ENCODE measurements at places on chromosomes 12 and 14.

- DNase-seq = no peak
These were observed 1.3 kb upstream of the TAS2R14 start for GRCh38 chr12:10940389-10940788.

DNA sequence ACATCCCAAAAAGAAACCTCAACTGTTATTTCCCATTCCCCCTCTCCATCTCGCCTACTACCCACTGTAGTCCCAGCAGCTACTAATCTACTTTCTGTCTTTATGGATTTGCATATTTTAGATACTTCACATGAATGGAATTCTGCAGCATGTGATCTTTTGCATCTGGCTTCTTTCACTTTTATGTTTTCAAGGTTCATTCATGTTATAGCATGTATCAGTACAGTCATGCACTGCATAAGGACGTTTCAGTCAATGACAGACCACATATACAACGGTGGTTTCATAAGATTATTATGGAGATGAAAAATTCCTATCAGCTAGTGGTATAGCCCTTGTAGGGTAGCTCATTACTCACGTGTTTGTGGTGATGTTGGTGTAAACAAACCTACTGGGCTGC lies 24.5 kb downstream of the PCNX4 start:
- DNase-seq = no peak

DNA sequence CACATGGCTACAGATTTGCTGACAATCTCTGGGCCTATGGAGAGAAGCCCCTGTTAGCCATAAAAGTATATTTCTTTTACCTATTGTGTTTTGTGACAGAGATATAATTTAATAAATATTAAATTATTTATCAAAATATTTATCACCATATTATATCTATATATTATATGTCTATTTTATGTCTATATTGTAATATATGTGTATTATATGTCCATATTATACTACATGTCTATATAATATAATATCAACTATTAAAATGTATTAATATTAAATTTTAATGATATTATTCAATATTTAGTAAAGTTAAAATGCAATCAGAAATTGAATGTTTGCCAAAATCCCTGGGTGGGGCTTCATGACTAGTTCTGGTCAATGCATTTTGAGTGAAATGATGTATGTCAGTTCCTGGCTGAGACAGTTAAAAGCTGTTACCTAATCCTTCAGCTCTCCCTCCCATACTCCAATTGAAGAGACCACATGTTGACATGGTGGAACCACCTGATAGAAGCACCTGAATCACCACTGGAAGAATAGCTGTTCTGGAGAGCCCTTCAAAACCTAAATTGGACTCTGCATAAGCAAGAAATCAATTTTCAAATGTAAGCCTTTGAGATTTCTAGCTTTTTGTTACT lies 357.3 kb upstream of the DDHD1 start:
- no peak for DNase-seq

DNA sequence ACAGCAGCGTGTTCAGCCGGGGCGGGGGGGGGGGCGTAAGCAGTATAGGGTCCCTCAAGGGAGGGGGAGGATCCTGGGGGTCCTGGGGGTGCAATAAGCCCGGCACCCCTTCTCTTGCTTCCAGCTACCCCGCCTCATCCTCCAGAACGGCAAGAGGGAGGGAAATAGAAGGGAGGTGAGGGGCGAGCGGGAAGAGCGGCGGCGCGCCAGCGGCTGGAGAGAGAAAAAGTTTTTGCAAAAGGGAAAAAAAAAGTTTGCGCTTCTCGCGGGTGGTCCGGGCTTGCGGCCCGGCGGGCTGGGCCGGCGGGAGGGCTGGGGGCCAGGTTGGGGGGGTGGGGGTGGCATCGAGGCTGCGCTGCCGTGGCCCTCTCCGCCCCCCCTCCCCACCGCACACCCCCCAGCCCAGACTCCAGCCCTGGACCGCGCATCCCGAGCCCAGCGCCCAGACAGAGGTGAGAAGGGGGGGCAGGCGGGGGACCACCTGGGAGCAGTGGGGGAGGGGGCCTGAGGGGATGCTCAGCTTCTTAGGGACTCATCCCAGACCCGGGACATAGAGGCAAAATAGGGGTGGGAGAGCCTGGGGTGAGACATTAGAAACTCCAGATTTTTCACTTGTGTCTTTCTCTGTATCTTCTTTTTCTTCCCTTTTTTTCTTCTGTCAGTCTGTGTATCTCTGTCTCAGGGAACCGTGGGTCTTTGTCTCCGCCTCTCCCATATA lies at the start of gene GLI1:
Gene GLI1, plus strand, starts transcription at position 36 of the 718 bp plus-strand sequence. CDS start 3,907 bp downstream, outside the sequence.
- DNase-seq = no peak

- DNase-seq = no peak
These were observed 185.3 kb downstream of the TSPAN9 start for GRCh38 chr12:3262470-3262869.

GRCh38 chr12:77372026-77372425 lies 306.7 kb upstream of the E2F7 start:
- DNase-seq = no peak

GRCh38 chr12:109926488-109927210 lies 26.6 kb downstream of the TCHP start:
- DNase-seq = no peak

GRCh38 chr14:22218728-22219127 lies 370.3 kb downstream of the DAD1 start:
- DNase-seq = no peak

DNA sequence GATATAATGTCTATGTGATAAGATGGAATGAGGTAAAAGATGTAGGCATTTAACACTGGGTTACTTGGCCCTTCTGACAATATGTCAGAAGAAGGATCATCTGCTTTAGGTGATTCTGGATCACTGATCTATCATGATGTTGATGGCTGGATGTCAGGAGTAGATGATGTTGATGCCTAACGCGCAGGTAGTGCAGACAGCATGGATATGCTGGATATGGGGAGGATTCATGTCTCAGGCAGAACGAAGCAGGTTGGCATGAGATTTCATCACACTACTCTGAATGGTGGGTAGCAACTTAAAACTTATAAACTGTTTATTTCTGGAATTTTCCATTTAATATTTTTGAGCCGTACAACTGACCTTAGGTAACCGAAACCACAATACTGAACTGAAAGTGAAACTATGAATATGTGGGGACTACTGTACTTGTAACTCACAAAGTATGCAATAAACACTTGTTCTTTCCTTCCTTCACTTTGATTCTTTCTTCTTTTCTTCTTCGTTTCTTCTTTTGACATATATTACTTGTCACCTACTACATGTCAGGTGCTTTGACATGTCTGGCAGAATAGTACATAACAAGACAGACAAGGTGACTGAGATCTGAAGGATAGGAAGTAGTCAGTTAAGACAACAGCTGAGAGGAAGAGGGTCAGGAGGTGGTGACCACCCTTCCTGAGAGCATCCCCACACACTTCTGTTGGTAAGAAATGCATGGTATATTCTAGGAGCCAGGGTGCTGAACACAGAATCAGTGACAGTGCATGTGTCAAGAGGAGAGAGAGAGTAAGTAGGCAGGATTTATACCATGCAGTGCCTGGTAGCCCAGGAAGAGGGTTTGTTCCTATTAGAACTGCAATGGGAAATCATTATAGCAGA lies 238.8 kb downstream of the PPFIA2 start:
- no peak for DNase-seq

DNA sequence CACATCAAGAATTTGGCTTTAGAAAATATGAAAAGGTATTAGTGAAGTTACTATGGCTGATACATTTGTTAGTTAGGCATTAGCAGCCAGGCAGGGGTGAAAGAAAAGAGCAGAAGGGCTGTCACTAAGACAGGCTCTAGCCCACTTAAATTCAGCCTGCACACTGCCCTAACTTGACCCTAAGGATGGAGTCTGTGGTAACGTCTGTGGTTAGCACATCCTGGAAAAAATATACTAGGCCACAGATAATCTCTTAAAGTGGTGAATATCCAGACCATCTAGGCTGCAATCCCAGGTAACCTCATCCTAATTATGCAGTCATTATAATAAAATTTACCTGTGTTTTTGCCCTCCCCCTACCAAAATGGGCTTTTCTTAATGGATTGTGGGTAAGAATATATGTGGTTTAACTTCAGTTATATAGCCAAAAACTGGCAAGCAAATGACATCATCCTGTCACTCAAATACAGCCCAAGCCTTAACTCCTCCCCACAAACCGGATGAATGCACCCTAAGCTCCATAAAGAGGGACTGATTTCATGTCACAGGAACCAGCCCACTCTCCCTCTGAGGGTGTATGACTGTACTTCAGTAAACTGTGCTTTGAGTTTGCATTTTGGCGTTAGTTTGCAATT lies 440.9 kb downstream of the LRFN5 start:
- DNase-seq = no peak

- DNase-seq = no peak
These were observed 1.2 kb downstream of the CPSF6 start for GRCh38 chr12:69240631-69240995.

- no peak for DNase-seq
These were observed 40.2 kb upstream of the EMP1 start for GRCh38 chr12:13156277-13156676.

DNA sequence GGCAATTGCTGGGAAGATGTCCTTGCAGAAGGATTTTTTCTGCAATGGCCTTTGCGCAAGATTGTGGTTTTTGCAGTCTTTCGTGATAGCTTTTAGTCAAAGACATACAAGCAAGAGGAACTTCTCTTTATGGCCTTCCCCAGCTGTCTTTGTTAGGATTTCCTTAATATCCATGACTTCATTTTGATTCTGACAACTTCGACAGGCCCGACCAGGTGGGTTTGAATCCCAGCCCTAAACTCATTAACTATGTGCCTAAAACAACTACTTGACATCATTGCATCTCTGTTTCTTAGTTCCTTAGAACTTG lies 13.3 kb upstream of the VRK1 start:
- no peak for DNase-seq

- no peak for DNase-seq
These were observed 23.1 kb upstream of the PALS1 start for GRCh38 chr14:67218126-67218525.

- DNase-seq = no peak
These were observed 1.8 kb upstream of the PHLDA1 start for GRCh38 chr12:76033081-76034011.

DNA sequence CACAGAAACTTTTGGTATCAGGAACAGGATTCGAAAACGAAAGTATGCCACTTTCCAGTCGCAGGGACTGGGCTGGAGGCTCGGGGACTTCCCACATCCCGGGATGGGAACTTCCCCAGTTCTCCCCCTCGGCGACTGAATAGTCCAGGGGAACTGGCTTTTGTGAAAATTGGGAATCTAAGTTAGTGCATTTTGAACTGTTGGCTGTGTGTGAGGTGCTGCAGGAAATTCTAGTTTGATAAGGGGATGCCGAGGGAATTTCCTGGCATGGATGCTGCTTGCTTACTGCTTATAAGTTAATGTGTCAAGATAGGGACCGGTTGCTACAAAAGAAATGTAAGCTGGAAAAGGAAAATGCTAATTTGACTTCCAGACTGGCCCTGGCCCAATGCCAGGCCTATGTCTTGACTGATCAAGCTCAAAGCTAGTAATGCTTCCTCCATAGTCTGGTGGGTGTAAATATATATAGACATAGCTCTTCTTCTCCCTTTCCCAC lies 73.4 kb upstream of the EIF5 start:
- DNase-seq = no peak

- no peak for DNase-seq
These were observed 17.2 kb downstream of the NKX2-1 start for GRCh38 chr14:36502558-36503508.

All from stimulated activated CD8-positive, alpha-beta memory T cell treated with anti-CD3 and anti-CD28 coated beads, Interleukin-15, amount 100 ng/mL, for 1 hour (primary cell).